ENCODE measurements at places on chromosomes 5 and 9.

DNA sequence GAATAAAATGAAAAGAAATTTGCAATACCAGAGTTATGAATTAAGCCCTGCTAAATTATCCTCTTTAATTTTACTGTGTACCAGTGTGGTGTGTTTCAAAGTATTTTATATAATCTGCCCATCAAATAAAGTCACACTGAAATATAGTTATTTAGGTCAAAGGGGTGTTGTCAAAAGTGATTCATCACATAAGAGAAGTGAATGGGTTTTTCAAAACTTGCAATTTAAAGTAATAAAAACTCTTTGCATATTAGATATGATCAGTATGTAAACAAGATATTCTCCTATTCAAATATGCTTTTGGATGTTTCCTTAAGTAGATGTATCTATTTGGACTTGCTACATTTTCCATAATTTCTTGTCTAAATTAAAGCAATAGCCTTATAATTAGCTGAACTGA lies 1183.0 kb upstream of the CDH18 start:
- no peak for DNase-seq

DNA sequence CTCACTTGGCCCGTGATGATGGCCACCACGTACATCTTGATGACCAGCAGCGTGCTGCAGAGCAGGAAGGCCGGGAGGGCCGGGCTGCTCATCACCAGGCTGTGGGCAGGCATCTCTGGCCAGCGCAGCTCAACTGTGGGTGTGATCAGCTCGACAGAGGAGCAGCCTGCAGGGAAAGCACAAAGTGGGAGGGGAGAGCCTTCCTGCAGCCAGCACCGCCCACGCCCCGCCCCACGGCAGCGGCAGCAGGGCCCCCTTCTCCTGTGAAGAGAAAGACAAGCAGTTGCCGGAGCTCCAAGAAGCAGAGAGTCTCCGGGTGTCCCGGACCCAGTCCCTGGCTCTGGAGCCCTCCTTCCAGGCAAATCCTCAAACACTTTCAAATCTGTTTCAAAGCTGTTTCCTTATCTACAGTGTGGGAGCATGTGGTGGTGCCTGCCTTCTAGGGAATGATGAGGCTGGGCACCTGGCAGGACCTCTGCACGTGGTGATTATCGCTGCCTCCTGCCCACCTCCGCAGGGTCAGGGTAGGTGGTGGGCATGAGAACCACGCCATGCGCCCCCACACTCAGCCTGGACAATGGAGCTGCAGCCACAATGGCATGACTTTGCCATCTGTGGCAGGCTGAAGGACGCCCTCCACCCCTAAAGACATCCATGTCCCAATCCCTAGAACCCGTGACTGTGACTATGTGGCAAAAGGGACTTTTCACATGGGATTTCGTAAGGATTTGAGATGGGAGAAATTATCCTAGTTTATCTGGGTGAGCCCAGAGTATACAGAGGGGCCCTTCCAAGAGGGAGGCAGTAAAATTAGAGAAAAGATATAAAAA lies at the start of gene PTGES:
PTGES (minus strand) TSS at position 143 of the 830 bp plus-strand sequence; CDS start at position 113, 30 bp downstream.
- no peak for DNase-seq

DNA sequence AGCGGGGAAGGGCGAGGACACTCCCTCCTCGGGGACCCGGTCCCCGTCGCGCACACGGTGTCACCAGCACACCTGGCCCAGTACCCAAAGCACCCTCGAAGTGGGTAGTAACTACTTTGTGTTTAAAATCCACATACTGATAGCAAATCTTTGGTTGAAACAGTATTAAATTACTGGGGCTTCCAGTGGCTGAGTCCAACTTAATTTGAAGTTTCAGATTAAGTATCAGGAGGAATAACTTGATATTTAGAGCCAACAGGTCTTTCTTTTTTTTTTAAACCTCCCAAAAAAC lies 615 bp downstream of the ATG10 start:
- no peak for DNase-seq

- DNase-seq, result no peak
Measured at GRCh38 chr9:131814707-131815106, 74.8 kb upstream of the RAPGEF1 start.

- DNase-seq, result no peak
Measured at GRCh38 chr5:141313711-141314110, 6.9 kb downstream of the TAF7 start.

GRCh38 chr5:27727254-27727653 lies 688.9 kb upstream of the CDH9 start:
- DNase-seq, result no peak

DNA sequence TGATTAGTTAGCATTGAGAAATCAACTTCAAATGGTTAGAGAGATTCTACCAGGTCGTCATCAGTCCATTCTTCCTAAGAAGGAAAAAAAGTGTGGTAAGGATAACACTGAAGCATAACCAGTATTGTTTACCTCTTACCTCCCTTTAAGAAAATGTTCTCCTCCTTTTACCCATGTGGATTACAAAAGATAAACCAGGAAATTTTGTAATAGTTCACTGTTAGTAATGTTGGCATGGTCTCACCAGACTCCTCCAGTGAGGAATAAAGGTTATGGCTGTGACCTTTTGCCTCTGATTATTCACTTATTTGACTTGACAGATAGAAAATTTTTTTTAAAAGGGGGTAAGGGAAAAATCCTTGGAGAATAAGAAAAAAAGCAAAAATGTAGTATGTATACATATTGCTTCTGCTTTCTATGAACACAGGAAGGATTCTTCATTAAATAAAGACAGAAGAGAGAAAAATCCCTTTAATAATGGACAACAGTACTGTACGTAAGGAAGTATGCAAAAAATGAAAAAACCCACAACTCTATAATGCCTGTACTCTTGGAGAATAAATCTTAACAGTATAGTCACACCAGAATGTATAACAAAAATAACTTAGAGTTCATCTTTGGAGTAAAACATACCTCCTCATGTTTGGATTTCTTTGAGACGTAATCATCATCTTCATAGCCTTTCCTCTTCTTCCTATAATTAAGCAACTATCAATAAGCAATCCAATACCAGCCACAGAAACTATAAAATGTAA lies 18.1 kb downstream of the CCNH start:
- DNase-seq, result no peak

GRCh38 chr5:135106610-135107471 lies 72.8 kb upstream of the PITX1 start:
- no peak for DNase-seq

- DNase-seq, result no peak
Measured at GRCh38 chr5:16695779-16696178, 79.0 kb upstream of the RETREG1 start.

- peak; percentile 24 for DNase-seq
Measured at GRCh38 chr5:77180167-77181081, 30.1 kb upstream of the PDE8B start.

- DNase-seq, result no peak
Measured at GRCh38 chr9:97704345-97704677, 7.2 kb upstream of the XPA start.

DNA sequence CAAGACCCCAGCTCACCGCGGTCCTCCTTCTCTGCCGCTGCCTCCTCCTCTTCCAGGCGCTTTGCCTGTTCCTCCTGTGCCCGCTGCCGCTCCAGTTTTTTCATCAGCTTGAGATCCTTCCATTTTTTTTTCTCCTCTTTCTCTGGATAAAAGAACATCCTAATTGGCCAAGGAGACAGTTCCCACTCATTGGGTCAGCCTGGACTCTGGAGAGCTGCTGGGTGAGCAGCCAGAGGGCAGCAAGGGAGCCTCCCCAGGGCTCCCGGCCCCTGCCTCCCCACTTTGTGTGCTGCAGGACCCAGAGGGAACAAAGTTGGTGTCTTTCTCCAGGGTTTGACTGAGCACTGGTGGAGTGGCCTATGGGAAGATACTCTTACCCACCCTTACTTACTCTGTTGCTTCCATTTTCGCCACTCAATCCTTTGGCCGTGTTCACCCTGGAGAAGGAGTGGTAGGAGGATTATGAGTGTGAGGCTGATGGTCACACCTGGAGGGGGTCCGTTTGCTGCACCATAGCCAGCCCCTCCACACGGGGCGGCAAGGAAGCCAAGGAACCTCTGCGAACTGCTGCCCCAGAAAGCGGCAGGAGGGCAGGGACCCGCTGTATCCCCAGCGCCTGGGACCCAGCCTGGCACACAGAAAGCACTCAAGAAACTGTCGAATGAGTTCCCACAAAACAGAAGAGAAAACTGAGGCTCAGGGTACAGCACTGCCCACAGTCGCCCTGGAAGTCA lies 708 bp downstream of the SPOUT1 start:
- DNase-seq, result no peak

DNA sequence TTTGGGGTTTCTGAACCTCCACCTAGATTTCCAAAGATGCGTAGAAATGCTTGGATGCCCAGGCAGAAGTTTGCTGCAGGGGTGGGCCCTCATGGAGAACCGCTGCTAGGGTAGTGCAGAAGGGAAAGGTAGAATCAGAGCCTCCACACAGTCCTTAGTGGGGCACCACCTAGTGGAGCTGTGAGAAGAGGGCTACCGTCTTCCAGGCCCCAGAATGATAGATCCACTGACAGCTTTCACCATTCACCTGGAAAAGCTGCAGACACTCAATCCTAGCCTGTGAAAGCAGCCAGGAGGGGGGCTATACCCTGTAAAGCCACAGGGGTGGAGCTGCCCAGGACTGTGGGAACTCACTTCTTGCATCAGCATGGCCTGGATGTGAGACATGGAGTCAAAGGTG lies 13.3 kb upstream of the HSDL2 start:
- no peak for DNase-seq

All from hypothalamus (tissue), 51 donors.